ENCODE measurements at places on chromosomes 7 and 10.

GRCh38 chr10:119273413-119273812 lies 66.0 kb downstream of the GRK5 start:
- peak; percentile 29 for DNase-seq

DNA sequence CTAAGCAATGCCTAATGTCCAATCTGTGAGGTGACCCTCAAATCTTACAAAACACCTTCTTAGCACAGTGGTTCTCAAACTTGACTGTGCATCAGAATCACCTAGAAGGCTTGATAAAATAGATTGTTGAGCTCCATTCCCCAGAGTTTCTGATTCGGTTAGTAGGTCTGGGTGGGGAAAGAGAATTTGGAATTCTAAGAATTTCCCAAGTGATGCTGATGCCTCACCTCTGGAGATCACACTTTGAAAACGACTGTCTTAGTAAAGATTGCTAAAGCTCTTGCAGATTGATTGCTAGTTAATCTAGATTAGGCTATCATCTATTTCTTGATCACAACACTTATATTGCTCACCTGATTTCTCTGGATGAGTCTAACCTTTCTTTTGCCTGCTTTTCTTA lies 126.6 kb downstream of the PCLO start:
- DNase-seq, result no peak

DNA sequence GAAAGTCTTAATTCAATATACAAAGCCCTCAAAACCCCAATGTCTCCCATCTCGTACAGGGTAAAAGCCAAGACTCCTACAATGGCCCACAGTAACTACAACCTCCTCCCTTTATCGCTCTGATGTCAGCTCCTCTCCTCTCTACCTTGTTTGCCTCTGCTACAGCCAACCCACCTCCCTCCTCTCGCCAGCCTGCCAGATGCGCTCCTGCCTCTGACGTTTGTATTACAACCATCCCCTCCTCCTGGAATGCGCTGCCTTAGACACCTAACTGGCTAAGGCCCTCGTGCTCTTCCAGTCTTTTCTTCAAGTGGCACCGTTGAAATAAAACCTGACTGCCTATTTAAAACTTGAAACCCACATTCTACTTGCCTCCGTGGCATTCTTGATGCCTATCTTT lies 115.3 kb upstream of the MYO3A start:
- no peak for DNase-seq

DNA sequence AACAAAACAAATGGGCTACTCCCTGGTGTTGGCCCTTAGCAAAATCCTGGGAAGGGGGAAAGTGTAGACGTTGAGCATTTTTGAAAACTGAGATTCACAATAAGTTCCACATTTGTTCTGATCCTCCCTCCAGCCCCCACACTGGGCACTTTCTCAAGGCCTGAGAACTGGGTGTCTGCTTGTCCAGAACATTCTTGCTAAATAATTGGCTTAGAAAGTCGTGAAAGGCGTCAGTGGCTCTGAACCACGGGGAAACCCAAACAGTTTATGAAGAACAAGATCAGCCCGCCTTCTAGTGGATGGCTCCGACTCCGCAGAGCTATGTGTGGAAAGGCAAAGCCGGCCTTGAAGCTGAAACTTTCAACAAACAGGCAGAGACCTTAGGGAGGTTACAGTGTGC lies 370.1 kb downstream of the PRPF18 start:
- DNase-seq, result peak; percentile 80

DNA sequence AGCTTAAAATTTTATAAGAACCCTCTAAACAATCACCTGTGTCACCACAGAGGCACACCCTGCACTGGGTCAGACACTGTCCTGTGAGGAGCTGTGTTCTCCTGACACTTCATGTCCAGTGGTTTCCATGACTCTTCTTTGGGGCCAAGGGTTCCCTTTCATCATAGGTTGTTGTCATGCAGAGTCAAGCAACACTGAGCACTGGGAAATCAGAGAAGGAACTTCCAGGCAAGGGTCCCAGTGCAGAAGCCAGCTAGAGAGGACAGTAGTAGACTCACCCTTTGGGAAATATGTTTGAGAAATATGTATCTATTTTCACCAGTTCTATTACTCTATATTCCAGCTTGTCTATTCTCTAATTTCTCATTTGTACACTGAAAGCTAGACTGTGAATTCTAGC lies 56.4 kb upstream of the PRSS58 start:
- no peak for DNase-seq

DNA sequence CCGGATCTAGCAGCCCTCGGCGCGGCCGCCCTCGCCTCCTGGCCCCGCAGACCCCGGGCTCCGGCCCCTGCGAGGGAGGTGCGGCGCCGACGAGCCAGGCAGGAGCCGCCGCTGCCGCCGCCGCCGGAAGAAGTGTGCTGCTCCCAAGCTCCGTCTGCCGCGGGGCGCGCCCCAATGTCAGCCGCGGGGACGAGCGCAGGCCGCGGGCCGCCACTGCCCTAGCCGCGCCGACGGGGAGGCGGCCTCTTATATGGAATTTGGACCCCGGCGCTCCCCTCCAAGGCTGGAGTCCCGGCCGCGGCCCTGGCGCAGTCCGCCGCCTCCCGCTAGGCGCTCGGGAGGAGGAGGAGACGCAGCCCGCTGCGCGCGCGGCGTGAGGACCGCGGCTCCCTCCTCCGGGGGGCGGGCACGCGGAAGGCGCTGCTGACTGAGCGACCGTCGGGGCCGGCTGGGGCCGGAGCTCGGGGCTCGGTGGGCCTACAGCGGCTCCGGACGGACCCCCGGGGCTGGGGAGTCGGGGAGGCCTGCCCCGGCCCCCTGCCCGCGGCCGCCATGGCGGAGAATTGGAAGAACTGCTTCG lies at the start of gene TRIM8:
TRIM8 (plus strand) TSS at position 414 of the 580 bp plus-strand sequence; CDS start at position 553, 139 bp downstream.
- DNase-seq, result peak; percentile 83

DNA sequence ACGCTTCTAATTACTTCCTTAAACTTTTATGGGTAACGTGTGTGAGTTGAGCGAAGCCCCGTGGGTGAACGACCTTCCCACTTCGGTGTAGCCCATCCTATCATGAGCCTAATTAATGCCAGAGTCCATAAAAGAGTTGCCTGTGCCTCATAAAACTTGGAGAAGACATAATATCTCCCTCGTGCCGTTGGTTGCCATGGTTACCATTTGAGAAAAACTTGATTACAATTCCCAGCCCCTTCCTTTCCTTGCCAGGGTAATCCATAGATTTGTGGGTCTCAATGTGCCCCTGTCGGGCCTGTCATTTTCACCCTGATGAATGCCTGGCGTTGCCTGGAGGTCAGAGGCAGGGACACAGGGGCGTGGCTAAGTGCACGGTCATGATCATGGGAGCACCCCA lies 127.1 kb downstream of the GLRX3 start:
- no peak for DNase-seq

DNA sequence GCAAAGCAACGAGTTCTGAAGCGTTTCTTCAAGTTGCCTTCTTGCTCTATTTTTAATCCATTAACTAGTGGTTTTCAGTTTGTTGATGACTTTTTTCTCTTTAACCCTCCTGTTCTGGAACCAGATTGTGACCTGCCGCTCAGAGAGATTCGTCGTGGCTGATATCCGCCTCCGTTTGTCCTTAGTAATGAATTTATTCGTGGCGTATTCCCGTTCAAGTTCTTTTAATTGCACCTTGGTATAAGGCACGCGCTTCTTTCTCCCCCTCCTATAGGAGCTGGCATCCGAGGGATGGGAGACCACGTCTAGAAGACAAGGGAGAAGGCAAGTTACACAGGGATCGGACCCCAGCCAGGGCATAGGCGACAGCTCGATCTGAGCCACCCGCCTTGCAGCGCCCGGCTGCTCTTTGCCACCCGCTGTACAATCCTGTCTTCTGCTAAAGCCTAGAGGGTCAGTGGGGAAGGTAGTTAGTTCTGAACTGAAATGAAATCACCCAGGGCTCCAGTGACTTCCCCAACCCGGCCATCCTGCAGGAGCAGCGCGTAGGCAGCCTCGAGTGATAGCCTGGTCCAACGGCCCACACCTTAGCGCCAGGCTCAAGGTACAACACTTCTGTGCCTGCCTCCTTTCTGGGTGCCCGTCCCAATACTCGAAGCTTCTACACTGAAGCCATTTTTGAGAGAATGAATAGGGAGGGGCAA lies 1.6 kb downstream of the HOXA13 start:
- DNase-seq, result peak; percentile 62

GRCh38 chr7:22338877-22339276 lies 18.1 kb downstream of the RAPGEF5 start:
- DNase-seq, result no peak

DNA sequence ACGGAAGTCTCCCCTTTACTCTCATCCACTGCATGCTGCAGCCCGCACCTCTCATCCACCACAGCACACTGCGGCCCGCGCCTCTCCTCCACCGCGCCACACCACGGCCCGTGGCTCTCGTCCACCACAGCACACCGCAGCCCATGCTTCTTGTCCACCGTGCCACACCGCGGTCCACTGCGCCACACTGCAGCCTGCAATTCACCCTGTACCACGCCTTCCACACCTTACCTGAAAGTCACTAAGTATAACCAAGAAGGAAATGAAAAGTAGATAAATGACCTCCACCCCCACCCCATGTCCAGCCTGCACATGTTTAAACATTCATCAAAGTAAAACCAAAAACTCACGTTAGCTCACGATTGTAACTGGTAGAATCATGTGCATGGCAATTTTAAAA lies 176.1 kb downstream of the DIP2C start:
- DNase-seq, result peak; percentile 73

DNA sequence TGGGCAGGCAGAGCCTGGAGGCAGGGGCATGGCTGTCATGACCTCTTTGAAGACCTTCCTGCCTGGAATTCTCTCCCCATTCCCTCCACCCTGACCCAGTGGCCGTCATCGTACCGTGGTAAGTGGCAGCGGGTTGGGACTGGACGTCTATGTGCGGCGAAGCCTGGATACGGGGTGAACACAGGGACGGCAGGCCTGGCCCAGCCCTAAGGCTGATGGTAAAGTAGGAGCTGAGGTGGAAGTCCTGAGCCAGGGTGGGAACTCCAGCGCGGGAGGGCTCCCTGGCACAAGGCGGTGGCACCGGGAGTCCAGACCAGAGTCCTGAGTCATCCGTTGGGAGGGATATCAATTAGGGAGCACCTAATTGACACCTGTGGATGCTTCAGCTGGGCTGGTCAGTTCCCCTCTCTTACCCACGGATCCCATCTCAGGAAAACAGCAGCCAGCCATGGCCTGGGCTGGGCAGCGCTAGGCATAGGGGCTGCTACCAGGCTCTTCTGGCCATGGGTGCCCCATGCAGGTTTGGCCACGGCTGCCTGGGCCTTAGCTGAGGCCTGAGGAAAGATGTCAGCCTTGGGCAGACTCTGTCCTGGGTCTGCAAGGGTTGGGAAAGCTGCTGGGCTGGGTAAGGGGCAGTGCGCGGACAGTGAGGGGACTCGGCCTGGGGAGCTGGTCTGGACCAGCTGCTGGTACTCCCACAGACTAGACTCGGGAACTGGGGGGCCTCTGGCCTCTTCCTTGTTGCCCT lies 3.3 kb downstream of the PPIF start:
- DNase-seq, result no peak

GRCh38 chr10:125089469-125089868 lies 70.9 kb downstream of the CTBP2 start:
- no peak for DNase-seq

GRCh38 chr7:73909051-73909941 lies 48.3 kb downstream of the TMEM270 start:
- no peak for DNase-seq

DNA sequence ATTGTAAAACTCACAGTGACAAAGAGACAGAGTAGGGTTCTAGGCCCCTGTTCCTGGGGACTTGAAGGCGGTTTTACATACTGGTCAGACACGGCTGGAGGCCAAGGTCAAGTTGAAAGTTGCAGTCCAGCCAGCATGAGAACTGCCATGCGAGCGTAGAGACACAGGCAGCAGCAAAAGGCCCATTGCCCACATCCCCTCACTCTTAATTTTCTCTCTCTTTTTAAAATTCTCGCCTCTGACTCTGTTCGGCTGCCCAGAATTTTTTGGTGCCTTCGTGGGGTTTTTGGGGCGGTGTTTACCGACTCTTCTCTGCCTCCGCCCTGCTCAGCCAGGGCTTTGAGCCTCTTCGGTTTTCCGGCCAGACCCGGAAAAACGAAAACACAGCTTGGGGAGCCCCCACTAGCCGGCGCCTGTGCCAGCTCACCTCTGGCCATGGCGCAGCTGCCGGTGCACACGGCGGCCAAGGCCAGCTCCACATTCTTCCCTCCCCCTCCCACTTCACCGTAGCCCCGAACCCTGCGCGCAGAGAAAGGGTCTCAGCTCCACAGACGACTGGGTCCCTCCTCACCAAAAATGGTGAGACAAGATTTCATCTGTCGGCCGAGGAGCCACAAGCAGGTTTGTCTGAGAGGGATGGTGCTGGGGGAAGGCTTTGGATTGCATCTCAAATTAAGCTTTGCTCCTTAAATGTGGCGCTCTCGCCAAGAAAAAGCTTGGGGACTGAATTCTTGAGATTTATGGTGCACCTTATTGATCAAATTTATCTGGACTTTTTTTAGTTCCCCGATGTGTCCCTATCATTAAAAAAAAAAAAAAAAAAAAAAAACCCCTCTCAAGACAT lies 2.3 kb upstream of the HOXA13 start:
- peak; percentile 31 for DNase-seq

DNA sequence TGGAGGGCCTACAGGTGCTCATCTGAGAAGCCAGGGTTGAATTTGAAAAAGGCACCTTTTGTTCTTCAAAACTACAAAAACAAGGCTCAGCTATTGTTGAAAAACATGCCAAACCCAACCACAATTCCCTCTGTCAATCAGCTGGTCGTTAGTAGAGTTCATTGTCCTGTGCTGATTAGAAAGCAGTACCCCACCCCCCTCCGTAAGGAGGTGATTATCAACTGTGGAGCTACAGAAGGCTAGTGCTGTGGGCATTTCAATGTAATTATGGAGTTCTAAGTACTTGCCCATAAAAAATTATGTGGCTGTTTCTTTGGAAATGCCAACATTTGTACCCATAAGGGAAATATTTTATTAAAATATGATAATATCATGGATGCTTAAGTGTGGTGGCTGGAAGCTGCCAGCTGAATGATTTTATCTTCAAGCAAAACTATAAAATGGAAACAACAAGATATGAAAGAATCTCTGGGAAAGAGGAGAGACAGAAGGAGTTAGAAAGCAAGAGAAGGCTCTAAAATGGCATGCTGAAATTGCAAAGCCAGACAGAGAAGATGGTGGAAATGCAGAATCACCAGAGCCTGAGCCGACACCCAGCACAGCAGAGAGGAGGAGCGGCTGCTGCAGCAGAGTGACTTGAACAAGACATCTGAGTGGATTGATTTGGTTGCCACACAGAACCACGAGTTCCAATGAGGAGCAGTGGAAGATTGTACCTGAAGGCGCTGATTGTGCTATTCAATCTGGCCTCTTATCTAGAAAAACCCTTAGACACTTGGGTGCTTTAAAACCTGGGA lies 179.5 kb upstream of the LRGUK start:
- DNase-seq, result no peak

DNA sequence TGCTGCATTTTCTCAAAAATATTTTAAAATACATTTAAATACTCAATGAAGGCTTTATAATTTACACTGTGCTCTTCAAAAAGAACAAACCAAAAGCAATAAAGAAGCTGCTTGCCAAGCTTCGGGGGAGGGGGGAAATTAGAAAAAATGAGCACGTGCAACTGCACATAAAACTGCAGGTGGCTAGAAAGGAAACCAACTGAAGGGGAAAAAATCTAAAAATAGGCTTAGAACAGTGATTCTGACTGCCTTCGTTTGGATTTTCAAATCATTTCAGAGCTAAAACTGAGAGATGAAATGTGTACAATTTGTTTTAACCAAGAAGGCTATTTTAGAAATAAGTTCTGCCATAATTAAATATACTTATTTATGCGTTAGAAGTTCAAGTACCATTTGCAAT lies 61.4 kb downstream of the ABI1 start:
- no peak for DNase-seq

Data from aorta (tissue), 5 donors.